Progenitor cell of endocrine pancreas (in vitro differentiated cells): ENCODE measurements at places on chromosomes 4 and X. TPM values are rescaled to one million over a fixed set of nuclear protein-coding genes. Genes with fewer than 3 reads are reported as not detected.
A peak's percentile ranks its signal among the peaks of the same experiment; 100 is the strongest.

- DNase-seq, result no peak
- H3K36me3 ChIP-seq, result no peaks in the 10 kb centered on the region
- no peak overlapping the region for H3K4me3 ChIP-seq
- H3K27ac ChIP-seq, result no peak overlapping the region
- peaks cover 23% of the 10 kb centered on the region for H3K4me1 ChIP-seq
- H3K27me3 ChIP-seq, result peaks cover 10% of the 10 kb centered on the region
These were observed 68.7 kb upstream of the GUCY1A1 start for GRCh38 chr4:155597933-155598451.

DNA sequence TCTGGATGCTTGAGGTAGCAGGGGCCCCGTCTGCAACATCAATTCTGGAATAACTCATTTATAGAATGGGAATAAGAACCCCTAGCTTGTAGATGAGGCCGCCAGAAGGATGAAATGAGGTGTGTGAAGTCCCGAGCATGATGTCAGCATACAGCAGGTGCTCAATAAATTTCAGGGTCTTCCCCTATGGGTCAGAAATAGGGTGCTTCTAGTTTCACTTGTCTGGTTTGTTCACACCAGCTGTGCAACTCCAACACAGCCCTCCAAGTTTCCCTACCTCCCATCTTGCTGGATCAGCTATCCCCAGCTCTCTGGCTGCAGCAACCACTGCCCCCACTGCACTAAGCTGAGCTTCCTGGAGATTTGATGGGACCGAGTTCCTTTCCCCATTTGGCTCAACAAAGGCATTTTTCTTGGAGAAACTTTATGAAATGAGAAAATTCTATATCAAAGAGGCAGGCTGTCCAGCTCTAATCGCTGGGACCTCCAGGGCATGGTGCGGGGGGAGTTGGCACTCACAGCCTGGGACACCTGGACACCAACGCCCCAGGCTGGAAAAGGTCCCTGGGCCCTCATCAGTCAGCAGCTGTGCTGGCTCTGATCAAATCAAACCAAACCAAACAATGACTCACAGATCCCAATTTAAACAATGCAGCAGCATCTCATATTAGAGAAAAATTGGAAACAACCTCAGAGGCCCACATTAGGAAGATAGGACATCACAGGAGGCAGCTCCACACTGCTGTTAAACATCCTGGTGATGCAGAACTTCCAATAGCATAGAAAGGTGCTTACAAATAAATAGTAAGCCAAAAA, 13.3 kb downstream of the SLC2A9 start:
- H3K27me3 ChIP-seq, result no peaks in the 10 kb centered on the region
- H3K36me3 ChIP-seq, result no peaks in the 10 kb centered on the region
- peaks cover 14% of the 10 kb centered on the region for H3K4me1 ChIP-seq
- H3K4me3 ChIP-seq, result no peak overlapping the region

- no peaks in the 10 kb centered on the region for H3K4me1 ChIP-seq
- no peak overlapping the region for H3K4me3 ChIP-seq
- H3K27me3 ChIP-seq, result no peaks in the 10 kb centered on the region
- H3K36me3 ChIP-seq, result no peaks in the 10 kb centered on the region
- no peak overlapping the region for H3K27ac ChIP-seq
- DNase-seq, result no peak
These were observed 134.1 kb downstream of the COX18 start for GRCh38 chr4:72935462-72935861.

GRCh38 chr4:124321364-124321763, 391.2 kb downstream of the ANKRD50 start:
- H3K36me3 ChIP-seq, result no peaks in the 10 kb centered on the region
- no peaks in the 10 kb centered on the region for H3K27me3 ChIP-seq
- H3K27ac ChIP-seq, result no peak overlapping the region
- H3K4me3 ChIP-seq, result no peak overlapping the region
- no peak for DNase-seq

- peaks cover 7% of the 10 kb centered on the region for H3K4me1 ChIP-seq
- H3K27me3 ChIP-seq, result no peaks in the 10 kb centered on the region
- H3K36me3 ChIP-seq, result no peaks in the 10 kb centered on the region
- no peak overlapping the region for H3K27ac ChIP-seq
These were observed 87.0 kb downstream of the EFNB1 start for GRCh38 chrX:68915778-68916177.

Gene RHOH
- total RNA-seq, result 4.5 and 5.5 TPM in 2 replicates

Gene FAM236A
- total RNA-seq, result not detected in 2 replicates

DNA sequence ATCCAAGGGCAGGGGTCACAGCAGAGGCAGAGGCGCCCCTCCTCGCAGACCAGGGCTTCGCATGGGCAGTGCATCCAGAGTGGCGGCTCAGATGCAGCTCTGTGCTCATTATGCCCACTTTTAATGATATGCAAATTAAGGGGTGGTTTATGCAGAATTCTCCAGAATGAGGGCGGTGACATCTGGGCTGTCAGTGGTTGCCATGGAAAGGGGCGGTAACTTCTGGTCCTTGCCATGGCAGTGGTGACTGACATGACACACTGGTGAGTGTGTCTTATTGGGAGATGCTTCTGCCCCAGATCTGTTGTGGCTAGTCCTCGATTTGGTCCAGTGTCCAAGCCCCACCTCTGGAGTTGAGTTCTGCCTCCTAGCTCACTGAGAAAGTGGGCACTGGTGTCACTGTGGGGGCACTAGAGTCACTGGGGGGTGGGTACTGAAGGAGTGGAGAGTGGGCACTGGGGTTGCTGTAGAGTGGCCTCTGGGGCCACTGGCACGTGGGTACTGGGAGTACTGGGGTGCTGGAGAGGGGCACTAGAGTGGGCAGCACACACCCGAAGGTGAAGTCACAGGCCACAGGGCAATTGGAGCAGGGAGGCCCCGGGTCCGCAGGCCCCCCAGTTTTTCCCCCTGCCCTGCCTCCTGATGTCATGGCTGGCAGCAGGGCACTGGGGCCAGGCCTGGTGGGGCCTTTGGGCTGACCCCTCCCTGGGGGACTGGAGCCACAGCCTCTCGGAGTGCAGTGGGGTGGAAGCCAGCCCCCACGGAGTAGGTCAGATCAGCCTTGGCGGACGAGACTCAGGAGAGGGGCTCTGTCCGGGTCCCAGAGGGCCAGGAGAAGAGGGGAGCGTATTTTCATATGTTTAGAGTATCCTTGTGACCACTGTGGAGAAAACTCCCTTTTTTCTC, 98.6 kb upstream of the NKX1-1 start:
- H3K36me3 ChIP-seq, result no peaks in the 10 kb centered on the region
- H3K4me3 ChIP-seq, result no peak overlapping the region
- no peaks in the 10 kb centered on the region for H3K4me1 ChIP-seq
- H3K27ac ChIP-seq, result no peak overlapping the region

GRCh38 chrX:153321381-153322124, at the start of gene PNMA6F:
Gene PNMA6F, minus strand, starts transcription at chrX:153321767. Its CDS starts 1,093 bp downstream, at chrX:153320674.
- H3K4me3 ChIP-seq, result no peak within 1 kb of the TSS
- H3K4me1 ChIP-seq, result no peaks in the 10 kb centered on the region
- no peak for DNase-seq
- no peaks in the 10 kb centered on the region for H3K36me3 ChIP-seq
- H3K27me3 ChIP-seq, result peaks cover 3% of the 10 kb centered on the region
- no peak within 1 kb of the TSS for H3K27ac ChIP-seq

- DNase-seq, result no peak
- no peak overlapping the region for H3K4me3 ChIP-seq
- H3K27ac ChIP-seq, result no peak overlapping the region
- no peaks in the 10 kb centered on the region for H3K27me3 ChIP-seq
- no peaks in the 10 kb centered on the region for H3K4me1 ChIP-seq
These were observed 114.5 kb upstream of the SLIT2 start for GRCh38 chr4:20137176-20137575.

Gene WAS
- 0.62 and 1.2 TPM in 2 replicates for total RNA-seq

Gene SH2D1A
- not detected in 2 replicates for total RNA-seq

- no peak overlapping the region for H3K27ac ChIP-seq
- H3K4me1 ChIP-seq, result peaks cover 20% of the 10 kb centered on the region
- H3K36me3 ChIP-seq, result no peaks in the 10 kb centered on the region
- DNase-seq, result no peak
- H3K27me3 ChIP-seq, result no peaks in the 10 kb centered on the region
These were observed 5.3 kb upstream of the OTC start for GRCh38 chrX:38347136-38347535.

GRCh38 chrX:48935301-48935670, 16.5 kb upstream of the PIM2 start:
- no peaks in the 10 kb centered on the region for H3K4me1 ChIP-seq
- H3K27ac ChIP-seq, result no peak overlapping the region
- H3K4me3 ChIP-seq, result no peak overlapping the region
- DNase-seq, result no peak
- no peaks in the 10 kb centered on the region for H3K27me3 ChIP-seq
- peaks cover 12% of the 10 kb centered on the region for H3K36me3 ChIP-seq

Gene RBM3
- total RNA-seq, result 140 and 169 TPM in 2 replicates

- H3K36me3 ChIP-seq, result peaks cover 4% of the 10 kb centered on the region
- H3K4me1 ChIP-seq, result peaks cover 21% of the 10 kb centered on the region
- no peaks in the 10 kb centered on the region for H3K27me3 ChIP-seq
- no peak overlapping the region for H3K4me3 ChIP-seq
- H3K27ac ChIP-seq, result no peak overlapping the region
These were observed 162.9 kb upstream of the NOCT start for GRCh38 chr4:138852681-138853080.

- no peak overlapping the region for H3K4me3 ChIP-seq
- no peaks in the 10 kb centered on the region for H3K27me3 ChIP-seq
- no peak for DNase-seq
- H3K4me1 ChIP-seq, result peaks cover 13% of the 10 kb centered on the region
- H3K27ac ChIP-seq, result peak overlapping the region; percentile 71
- no peaks in the 10 kb centered on the region for H3K36me3 ChIP-seq
These were observed 14.9 kb downstream of the PARM1 start for GRCh38 chr4:74947798-74948197.

DNA sequence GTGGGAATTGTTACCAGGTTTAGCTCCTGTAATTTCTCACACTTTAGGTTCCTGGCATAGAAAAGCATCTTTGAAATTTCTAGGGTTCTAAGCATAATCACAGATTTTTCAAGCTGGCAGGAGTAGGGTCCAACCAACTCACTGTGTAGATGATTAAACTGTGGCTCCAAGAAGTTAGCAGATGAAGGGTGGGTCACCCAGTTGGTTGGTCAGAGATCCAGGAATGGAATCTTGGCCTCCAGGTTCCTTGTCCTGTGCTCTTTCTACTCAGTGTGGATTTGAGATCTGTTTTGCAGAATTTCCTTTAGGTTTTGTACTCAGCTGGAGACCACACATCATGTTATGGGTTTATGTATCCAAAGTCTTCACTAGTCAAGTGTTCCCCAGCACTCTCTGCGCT, 90.3 kb upstream of the MAML3 start:
- no peak for DNase-seq
- peaks cover 37% of the 10 kb centered on the region for H3K4me1 ChIP-seq
- no peak overlapping the region for H3K4me3 ChIP-seq
- no peak overlapping the region for H3K27ac ChIP-seq
- H3K27me3 ChIP-seq, result no peaks in the 10 kb centered on the region
- H3K36me3 ChIP-seq, result no peaks in the 10 kb centered on the region

Gene BLOC1S4
- 18.8 and 20.0 TPM in 2 replicates for total RNA-seq

Gene TXK
- 1.3 and 3.0 TPM in 2 replicates for total RNA-seq

DNA sequence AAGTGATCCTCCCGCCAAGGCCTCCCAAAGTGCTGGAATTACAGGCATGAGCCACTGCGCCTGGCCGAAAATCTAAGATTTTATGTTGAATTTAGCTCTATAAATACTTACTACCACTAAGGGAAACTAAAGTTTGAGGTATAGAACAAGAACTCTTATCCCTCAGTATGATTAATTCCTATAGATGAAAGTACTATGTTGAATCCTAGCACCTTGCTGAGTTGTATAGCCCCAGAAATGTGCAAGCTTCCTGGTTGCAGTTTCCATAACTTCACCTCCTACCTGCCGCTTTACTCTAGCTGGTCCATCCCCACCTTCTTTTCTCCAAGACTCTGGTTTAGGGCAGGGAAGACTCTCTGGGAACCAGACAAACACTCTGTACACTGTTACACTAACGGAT, 11.8 kb upstream of the TSPAN5 start:
- no peak overlapping the region for H3K27ac ChIP-seq
- no peak for DNase-seq
- H3K27me3 ChIP-seq, result peaks cover 39% of the 10 kb centered on the region
- H3K36me3 ChIP-seq, result no peaks in the 10 kb centered on the region

GRCh38 chr4:138298431-138298830, 56.3 kb upstream of the SLC7A11 start:
- H3K36me3 ChIP-seq, result no peaks in the 10 kb centered on the region
- no peak overlapping the region for H3K4me3 ChIP-seq
- no peaks in the 10 kb centered on the region for H3K27me3 ChIP-seq
- no peak for DNase-seq

Gene GNPDA2
- 8.8 and 10.5 TPM in 2 replicates for total RNA-seq

DNA sequence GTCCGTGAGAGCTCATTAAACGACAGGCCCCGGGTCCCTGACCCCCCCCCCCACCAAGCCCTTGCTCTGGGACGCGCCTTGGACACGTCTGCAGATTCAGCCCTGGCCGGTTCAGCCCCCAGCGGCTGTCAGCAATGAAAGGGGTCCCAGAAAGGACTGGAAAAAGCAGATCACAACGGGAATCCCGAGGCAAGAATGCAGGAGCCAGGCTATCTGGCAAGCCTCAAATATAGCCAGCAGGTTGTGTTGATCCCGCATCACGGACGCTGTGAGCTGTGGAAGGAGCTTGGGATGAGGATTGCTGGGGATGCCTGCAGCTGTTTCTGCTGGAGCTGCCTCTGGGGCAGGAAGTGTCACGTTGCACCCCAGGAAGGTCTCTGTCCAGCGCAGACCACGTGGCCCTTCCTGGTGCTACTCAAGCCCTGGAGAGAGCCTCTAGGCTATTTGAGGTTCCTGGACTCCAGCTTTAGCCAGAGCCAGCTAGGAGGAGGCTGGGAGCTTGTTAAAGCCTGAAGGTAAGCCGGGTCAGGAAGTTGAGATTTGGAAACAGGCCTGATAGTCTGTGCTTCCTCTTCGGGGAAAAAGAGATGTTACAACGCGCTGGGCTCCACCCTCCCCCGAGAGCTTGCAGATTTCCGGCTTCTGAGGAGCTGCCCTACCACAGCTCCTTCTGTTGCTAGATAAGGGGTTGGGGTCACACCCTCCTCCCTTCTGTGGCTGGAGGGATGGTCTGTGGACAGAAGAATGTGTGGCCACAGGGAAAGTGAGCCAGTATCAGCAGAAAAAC, 19.3 kb upstream of the CSF2RA start:
- H3K36me3 ChIP-seq, result no peaks in the 10 kb centered on the region
- H3K27me3 ChIP-seq, result peaks cover 5% of the 10 kb centered on the region
- no peak overlapping the region for H3K4me3 ChIP-seq
- no peak for DNase-seq
- H3K4me1 ChIP-seq, result peaks cover 5% of the 10 kb centered on the region

GRCh38 chrX:47189906-47190305, 3.7 kb upstream of the UBA1 start:
- H3K4me3 ChIP-seq, result no peak overlapping the region

Gene AR
- 1.1 and 1.4 TPM in 2 replicates for total RNA-seq

GRCh38 chr4:29066861-29067260, 1653.3 kb upstream of the PCDH7 start:
- no peak for DNase-seq
- no peaks in the 10 kb centered on the region for H3K27me3 ChIP-seq
- H3K27ac ChIP-seq, result no peak overlapping the region
- no peak overlapping the region for H3K4me3 ChIP-seq
